ENCODE measurements at places on chromosomes 3 and 15.

- DNase-seq = no peak
Measured at GRCh38 chr3:127693336-127693843, 20.6 kb downstream of the ABTB1 start.

DNA sequence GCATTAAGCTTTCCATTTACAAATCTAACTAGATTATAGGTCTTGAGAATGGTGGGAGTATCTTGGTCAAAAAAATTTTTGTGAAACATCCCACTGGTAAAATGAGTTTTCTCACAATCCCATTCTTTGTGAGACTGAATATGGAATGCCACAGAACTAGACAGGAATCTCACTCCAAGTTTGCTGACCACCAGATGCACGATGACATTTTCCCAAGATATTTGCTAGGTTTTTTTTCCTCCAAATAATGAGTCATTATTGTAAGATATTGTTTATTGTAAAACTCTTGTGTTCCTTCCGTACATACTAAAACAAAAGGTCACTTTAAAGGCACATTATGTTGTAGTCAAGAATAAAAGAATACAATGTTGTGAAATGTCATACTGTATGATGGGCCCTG is 53.9 kb downstream of the COPS2 start:
- no peak for DNase-seq

DNA sequence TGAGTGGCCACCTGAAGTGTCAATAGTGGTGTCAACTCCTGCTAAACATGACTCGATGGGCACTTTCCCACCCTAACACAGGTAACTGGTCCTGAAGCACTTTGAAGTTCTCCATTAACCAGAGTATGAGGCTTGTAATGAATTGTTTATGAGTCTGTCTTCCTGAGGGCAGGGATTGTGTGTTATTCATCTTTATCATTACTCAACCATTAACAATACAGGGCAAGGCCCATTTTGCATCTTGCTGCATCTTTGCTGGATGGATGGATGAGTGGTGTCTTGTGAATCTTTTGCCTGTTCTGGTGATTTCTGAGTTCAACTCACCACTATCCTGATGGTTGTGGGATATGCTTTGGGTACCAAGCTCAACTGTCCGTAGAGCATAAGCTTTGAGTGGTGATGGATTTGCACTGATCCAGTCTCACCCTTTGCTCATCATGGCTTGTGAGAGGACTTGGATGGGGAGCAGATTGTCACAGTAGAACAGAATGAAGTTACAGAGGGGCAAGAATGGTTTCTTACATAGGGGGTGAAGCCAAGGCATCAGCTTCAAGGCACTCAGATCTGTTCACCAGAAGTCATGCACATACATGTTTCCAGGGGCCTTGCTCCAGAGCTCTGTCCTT is 22.3 kb upstream of the EPB42 start:
- no peak for DNase-seq

- no peak for DNase-seq
Measured at GRCh38 chr15:28993051-28993719, 107.4 kb downstream of the APBA2 start.

DNA sequence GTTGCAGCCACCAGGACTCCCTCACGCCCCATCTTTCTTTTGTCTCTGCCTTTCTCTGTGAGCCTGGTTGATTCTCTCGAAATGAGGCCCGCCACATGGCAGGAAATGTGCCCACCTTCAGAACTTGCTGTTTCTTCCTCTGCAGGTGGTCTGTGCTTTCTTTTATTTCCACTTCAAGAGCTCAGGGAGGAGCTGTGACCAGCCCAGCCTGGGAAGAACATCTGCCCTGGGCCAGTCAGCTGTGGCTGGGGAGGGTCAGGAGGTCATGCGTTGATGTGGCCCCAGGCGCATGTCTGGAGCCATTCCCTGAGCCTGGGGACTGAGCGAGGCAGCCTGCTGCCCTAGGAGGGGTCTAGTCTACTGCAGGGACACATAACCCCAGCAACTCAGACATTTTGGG is 8.0 kb downstream of the FBLN2 start:
- no peak for DNase-seq

DNA sequence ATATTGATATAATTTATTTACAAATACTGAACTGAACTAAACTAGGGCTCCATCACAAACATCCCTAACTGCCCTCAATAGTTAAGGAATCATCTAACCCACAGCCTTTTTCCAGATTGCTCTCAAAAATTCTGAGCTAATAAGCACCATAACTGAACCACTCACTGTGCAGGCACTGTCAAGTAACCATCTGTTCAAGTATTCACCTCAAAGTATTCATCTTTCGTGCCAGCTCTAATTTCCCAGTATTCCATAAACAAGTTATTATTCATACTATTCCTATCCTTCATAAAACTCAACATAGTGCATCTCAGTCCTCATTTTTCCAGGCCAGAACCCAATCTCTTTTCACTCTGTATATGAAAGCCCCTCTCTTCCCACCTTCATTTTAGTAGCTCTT is 41.1 kb downstream of the THBS1 start:
- no peak for DNase-seq

DNA sequence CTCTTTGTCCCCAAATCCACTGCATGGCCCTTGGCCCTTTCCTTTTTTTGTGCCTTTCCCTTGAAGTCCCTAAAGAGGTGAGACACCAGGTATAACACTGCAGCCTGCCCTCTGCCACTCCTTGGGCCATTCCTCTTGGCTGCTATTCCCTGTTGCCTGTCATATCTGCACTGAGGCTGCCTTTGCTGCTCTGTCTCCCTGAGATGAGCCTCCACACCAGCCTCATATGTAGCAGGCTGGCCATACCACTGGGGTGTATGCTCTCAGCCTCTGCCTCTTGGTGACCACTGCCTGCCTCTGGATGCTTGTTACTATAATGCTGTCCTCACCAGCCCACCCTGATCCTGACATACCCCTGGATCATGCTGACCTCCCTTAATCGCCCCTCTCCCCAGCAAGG is 252.0 kb downstream of the CLSTN2 start:
- DNase-seq = no peak

DNA sequence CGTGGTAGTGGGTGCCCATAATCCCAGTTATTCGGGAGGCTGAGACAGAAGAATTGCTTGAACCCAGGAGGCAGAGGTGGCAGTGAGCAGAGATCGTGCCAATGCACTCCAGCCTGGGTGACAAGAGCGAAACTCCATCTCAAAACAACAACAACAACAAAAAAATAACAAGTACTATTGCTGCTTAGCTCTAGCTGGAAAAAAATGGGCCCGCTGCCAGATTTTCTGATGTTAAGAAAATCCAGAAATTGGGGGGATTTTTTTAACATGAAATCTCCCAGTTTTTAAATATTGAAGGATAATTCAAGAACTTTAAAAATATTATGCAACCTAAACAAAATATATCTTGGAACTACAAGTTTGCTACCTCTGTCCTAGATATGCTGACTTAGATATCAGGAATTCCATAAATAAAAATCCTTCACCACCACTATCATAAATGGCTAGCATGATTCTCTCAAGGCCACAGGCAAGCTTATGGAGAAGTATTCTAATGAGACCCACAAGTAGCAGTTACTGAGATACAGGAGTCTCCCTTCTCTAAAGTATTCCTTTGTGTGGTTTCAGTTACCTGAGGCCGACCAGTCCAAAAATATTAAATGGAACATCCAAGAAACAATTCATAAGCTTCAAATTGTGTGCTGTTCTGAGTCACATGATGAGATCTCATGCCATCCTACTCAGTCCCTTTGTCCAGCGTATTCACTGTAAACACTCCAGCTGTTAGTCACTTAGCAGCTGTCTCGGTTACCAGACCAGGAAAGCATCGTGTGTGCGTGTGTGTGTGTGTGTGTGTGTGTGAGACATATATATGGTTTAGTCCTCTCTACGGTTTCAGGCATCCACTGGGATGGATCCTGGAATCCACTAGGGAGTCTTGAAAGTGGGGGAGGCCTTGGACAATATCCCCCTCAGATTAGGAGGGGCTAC is 277.2 kb downstream of the TBL1XR1 start:
- no peak for DNase-seq

GRCh38 chr3:25592510-25592968 is 72.2 kb downstream of the TOP2B start:
- no peak for DNase-seq

DNA sequence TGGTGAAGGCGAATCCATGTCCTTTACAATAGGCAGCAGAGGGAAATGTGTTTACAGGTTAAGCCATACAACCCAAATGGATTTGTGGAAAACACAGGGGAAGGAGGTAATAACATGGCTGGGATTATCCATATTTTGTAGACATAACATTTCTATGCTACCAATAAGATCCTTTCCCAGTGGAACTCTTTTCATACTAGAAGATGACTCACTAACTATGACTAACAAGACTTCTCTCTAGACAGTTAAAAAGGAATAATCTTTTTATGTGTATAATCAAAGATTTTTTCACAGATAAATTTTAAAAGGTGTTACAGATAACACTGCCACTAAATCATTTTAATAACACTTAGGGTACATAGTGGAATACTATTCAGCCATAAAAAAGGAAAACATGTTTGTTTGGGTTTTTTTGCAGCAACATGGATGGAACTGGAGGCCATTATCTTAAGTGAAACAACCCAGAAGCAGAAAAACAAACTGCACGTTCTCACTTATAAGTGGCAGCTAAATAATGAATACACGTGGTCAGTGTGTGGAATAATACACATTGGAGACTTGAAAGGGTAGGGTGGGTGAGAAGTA is 39.6 kb downstream of the VPS13C start:
- DNase-seq = no peak

GRCh38 chr3:17626395-17626794 is 116.0 kb downstream of the TBC1D5 start:
- DNase-seq = no peak

- DNase-seq = peak; percentile 7
Measured at GRCh38 chr15:70584838-70585706, 178.3 kb downstream of the UACA start.

- DNase-seq = no peak
Measured at GRCh38 chr3:132418916-132419315, 1.6 kb downstream of the DNAJC13 start.

DNA sequence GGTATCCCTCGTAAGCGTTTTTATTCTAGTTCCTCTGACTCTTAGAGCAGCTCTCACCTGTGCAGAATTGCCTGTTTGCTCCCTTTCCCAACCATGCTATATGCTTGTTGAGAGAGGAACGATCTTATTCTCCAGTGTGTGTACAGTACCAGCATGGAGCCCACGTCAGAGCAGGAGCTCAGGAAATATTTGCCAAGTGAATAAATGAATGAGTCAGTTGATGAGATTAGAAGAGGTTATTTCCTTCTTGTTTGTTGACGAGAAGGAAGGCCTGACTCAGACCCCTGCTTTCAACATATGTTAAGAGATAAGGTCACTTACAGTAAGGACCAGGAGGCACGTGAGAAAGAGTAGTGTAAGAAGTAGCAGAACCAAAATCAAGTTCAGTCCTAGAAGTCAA is 106.3 kb upstream of the ABHD17C start:
- no peak for DNase-seq

DNA sequence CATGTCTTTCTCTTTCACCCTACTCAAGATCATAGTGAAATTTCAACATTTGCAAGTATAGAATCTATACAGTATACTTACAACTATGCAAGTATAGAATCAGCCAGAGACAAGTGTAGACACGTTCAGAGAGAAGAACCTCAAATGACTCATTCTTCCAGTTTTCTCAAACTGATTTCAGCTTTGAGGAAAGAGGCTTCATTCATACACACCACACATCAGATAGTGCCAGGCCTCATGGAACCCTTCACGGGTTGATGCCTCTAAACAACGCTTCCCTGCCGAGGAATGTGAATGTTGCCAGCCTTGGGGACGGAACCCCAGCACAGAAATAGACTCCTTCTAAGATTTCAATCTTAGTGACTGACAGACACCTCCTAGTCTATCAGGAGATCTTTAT is 135.7 kb downstream of the FOXP1 start:
- DNase-seq = no peak

- DNase-seq = no peak
Measured at GRCh38 chr15:96353930-96354730, 23.6 kb downstream of the NR2F2 start.

DNA sequence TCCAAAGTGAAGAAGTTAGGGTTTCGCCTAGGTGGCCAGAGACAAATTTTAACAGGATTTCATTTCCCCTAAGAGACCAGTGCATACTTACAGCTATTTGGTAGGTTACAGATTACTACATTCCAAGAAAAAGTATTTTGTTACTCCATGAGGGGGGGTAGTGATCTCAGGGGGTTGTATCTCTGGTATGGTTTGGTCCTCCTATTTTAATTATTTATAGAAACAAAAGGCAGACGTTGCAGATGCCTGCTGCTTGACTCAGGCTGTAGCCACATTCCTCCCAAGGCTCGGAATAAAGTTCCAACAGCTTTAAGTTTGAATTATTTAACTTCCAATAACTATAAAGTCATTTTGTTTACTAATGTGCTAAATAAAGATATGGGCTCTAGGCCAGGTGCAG is 1.3 kb upstream of the TRIM59 start:
- no peak for DNase-seq

DNA sequence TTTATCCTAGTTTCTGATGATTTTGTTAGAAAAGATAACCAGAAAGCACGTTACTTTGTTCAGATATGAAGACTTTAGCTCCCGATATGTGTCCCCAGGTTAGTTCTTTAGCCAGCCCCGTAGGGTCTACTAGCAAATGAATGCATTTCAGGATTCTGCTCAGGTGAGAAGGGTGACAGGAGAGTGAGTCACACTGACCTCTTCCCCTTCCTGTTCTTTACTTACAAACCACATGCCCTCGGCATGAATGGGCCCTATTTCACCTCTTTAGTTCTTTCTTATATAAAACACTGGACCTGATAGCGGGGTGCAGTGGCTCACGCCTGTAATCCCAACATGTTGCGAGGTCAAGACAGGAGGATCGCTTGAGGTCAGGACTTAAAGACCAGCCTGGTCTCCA is 98.4 kb downstream of the SLC49A4 start:
- DNase-seq = no peak

DNA sequence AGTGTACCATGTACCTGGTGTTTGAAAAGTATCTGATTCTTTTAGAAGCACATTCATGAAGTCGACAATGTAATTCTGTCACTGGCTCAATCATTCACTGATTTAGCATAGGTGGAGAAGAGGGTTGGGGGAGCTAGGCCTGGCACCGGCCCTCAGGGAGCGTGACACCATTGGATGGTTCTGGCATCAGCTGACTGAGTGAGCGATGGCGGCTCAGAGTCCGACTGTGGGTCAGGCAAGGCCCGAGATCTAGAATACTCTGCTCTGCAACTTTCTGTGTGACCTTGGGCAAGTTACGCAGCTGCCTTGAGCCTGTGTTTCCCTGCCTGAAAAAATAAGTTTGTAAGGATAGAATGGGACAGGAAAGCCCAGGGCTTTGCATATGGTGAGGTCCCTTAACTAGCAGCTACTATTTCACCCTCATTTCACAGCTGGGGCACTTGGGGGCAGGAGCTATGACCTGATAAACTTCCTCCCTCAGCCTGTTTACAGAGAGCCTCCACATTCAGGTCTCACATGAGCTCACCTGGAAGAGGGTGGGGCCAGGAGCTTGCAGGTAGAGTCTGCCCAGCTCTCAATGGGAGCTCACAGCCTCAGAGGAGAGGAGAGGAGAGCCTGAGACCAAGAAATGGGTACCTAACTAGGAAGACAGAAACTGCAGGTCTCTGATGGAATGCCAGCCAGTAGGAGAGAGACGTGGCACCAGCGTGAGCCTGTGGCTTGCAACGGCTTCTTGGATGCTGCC is 153.7 kb upstream of the TLE3 start:
- DNase-seq = no peak

- DNase-seq = no peak
Measured at GRCh38 chr15:43792761-43793476, 799 bp downstream of the SERF2 start.

- DNase-seq = no peak
Measured at GRCh38 chr3:153210660-153211059, 48.6 kb downstream of the RAP2B start.
